ENCODE measurements at places on chromosomes 6 and 20.

GRCh38 chr6:107490566-107491137, 735 bp downstream of the SOBP start:
- no peak for DNase-seq

- no peak for DNase-seq
These were observed 48.1 kb upstream of the SMLR1 start for GRCh38 chr6:130778946-130779657.

DNA sequence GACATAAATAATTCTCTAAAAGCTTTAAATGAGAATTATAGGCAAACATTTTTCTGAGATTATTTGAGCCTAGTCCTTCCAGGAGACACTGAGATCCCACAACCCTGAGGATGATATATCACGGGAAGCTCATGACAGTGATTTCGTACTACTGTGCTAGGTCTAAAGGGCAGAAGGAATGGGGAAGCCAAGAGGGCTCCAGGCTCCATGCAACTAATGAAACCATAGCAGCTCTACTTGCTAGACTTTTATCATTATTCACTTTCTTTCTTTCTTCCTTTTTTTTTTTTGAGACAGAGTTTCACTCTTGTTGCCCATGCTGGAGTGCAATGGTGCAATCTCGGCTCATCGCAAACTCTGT, 57.3 kb upstream of the SGK1 start:
- no peak for DNase-seq

DNA sequence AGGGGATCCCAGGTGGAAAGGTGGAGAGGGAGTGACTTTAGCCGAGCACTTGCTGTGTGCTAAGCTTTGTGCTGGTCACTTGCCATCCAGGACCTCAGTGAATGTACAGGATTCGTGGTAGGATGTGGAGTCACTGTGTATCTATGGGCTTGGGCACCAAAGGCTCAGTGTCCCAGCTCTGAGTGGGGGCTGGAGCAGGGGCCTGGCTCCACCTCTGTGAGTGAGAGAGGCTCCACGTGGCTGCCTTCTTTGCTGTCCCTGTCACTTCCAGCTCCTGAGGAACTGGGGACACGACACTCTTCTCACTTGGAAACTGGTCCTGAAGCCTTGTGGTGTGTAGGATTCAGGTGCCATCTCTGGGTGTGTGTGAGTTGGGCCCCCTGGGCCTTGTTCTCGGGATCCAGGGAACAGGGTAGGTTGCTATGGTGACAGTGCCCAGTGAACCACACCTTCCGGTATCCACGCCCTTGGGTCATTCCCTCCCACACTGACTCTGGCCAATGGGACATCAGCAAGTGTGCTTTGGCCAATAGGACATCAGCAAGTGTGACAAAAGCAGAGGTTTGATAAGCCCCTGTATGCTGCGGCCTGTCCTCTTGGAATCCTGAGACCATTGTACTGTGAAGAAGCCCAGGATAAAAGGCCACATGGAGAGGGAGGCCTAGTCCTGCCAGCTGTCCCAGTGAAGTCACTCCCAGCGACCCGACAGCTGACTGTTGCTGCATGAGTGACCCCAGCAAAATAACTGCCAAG, 87.7 kb downstream of the CDH22 start:
- no peak for DNase-seq

- no peak for DNase-seq
These were observed 554.0 kb upstream of the NOX3 start for GRCh38 chr6:156009656-156010055.

- no peak for DNase-seq
These were observed 29.9 kb downstream of the HIVEP2 start for GRCh38 chr6:142914937-142915697.

GRCh38 chr20:1324598-1325172, 4.3 kb downstream of the SDCBP2 start:
- no peak for DNase-seq

DNA sequence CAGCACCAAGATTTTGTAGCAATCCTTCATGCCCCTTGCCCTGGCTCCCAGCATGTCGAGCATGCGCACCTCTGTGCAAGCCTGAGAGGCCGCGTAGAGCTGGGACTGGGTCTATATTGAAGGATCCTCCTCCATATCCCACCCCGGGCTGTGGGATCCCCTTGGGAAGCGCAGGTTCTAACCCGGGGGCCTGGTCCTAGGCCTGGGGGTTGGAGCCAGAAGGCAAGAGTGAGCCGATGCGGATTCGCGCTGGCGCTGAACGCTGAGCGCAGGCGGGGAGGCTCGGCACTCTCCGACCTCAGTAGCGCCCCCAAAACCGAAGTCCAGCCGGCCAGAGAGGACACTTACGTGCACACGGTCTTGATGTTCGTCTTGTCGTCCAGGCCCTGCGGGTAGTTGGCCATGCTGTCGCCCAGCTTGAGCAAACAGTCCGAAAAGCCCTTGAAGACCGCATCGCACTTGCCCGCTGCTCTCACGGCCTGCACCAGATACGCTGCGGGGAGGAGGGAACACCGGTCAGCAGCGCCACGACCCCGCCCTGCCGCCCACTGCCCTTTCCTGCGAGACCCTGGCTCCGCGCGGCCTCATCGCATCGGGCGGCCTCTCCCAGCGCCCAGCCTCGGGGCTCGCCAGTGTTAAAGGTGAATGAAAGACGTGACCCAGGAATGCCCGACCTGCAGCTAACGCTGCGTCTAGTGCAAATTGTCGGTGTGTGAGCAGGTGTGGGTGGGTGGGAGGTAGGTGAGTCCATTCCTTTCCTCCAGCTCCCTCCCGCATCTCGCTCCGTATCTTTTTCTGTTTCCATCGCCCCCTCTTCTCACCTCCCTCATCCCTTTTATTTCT, 4.5 kb downstream of the NRN1 start:
- no peak for DNase-seq

DNA sequence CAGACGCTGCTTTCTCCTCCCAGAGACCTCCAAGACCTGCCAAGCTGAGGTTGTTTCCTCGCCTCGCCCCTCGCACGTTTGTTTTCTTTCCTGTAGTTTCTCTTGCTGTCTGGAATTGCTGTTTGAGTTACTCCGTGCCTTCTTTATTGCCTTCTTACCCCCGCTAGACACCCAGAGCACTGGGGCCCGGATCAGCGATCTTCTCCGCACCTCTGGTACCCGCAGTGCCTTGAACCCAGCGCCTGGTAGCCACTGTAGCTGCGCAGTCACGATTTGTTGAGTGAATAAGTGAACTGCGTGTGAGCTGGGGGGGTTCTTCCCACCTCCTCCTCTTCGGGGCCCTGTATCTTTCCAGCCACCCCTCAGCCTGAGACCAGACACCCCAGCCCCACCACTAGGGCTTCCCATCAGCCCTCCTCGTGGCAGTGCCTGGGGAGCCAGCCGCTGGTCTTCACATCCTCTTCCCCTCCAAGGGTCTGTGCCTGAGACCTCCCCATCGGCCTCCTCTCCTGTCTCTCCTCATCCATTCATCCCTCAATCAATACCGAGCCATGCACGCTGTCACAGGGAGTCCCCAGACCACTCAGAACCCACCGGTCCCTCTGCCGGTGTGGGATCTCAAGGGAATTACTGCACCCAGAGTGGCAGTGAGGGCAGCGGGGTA, 849 bp upstream of the BMP7 start:
- no peak for DNase-seq

DNA sequence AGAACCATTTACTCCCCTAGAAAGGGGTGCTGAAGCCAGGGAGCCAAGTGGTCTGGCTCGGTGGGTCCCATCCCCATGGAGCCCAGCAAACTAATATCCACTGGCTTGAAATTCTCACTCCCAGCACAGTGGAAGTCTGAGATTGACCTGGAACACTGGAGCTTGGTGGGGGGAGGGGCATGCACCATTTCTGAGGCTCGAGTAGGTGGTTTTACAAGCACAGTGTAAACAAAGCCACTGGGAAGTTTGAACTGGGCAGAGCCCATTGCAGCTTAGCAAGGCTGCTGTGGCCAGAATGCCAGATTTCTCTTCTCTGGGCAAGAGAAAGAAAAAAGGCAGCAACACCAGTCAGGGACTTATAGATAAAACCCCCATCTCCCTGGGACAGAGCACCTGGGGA, 855.8 kb upstream of the CITED2 start:
- DNase-seq = no peak

- DNase-seq = no peak
These were observed 474.2 kb upstream of the SULF2 start for GRCh38 chr20:48259456-48259855.

DNA sequence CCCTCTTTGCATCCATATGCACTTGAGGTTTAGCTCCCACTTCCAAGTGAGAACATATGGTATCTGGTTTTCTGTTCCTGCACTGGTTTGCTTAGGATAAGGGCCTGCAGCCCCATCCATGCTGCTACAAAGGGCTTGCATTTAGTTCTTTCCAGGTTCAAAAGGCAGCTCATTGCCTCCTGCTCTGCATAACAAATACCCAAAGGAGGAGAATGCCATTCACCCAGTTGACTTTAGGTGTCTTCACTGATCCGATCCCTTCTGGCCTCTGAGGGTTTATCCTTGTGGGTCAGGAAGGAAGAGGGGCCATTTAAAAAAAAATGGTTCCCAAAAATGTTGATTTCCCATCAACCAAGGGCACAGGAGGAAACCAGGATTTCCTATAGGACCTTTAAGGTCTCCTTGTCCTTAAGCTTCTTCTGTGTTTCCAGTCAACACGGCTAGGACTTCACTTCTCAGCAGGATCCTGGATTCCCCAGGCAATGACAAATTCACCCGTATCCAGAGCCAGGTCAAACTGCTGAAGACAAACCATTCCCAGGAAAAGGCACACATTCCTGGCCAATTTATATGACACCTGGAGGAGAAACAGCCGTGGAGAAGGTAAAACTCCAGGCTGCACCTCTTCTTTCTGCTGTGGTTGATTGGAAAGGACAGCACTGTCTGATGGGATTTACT, 447.7 kb upstream of the CDH4 start:
- DNase-seq = no peak

DNA sequence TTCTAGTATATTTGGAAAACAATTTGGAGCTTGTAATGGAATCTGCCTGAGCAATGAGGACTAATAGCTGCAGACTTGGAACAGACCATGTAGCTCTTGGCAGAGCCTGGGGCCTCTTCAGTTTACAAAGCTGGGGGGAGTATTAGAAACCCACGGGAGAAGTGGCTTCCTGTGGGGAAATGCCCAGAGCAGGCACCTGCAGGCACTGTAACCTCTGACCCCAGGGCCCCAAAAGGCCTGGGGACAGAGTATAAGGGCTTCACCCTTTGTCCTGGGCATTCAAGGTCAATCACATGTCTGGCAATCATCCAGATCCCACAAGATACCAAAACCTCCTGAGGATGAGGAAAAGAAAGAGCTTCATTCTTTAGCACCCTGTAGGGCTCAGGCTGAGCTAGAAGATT, 19.4 kb downstream of the PKIG start:
- DNase-seq = no peak

GRCh38 chr6:125918230-125918629, 38.3 kb upstream of the HINT3 start:
- DNase-seq = no peak

DNA sequence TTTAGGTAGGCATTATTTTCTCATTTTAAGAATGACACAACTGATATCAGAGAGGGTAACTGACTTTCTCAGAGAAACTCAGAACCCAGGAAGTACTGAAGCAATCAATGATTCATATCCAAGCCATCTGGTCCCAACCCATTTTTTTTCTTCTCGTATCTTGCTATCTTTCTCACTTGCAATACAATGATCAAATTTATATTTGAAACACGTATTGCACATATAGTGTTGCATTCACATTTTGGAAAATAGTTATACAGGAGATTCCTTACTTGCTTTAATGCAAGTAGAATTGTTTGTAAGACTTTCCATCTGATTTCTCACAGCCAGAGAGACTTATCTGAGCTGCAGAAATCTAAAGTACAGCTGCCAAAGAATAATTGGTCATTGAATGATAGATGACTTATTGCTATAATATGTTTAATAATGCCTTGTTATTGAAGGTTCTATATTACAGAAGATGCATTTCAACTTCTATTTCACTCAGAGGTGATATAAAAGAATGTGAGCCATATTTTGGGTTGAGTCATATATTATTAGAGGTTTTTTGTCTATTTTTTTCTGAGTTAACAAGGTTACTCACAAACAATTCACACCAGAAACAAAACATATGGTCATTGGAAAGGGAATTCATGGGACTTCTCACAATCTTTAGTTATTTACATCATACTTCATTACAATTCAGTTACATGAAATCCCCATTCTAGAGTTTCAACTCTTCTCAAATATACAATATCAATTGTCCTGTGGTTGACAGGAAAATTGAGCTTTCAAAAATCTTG, 337.5 kb upstream of the CITED2 start:
- DNase-seq = no peak

DNA sequence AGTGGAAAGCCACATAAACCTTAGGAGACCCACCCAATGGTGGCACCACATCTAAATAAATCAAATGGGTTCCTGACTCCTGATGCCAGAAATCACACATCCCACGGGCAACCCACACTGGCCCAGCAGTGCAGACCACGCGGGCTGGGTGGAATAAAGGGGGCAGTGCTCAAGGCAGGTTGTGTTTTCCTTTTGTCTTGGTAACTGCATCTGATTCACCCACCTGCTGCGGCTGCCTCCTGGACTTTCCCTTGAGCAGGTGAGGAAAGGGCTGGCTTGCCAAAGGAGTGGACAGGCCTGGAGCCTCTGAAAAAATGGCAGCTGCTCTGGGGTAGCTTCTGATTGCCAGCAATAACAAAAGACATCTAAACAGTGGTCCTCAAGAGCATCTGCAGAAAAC, 119.5 kb upstream of the KCNK16 start:
- no peak for DNase-seq

GRCh38 chr6:33861722-33862121, 57.9 kb upstream of the MLN start:
- DNase-seq = no peak

GRCh38 chr6:154478701-154479060, 31.8 kb downstream of the CNKSR3 start:
- no peak for DNase-seq

DNA sequence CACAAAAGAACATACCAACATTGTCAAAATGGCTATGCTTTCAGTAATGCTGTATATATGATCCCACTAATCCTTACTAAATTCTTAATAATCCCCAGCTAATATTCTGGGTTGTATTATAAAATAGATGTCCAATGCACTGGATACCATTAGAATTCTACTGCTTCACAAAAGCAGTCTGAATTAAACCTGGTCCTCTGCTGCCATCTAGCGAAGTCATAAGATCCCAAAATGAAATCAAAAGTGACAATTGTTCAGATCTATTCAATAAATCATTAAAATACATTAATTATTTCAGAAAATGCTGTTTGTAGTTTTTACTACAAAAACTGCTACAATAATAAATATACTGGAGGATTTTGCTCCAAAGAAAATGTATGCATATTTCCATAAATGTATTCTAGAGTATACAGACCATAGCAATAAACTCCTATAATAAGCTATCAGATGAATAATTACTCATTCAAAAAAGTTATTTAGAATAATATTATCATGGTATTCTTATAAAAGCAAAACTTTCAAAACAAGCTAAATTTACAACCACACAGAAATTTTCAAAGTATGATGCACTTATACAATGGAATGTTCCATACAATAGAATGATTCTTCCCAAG, 92.6 kb downstream of the RNGTT start:
- no peak for DNase-seq

- DNase-seq = no peak
These were observed 64.2 kb downstream of the SAMD3 start for GRCh38 chr6:130158548-130158947.

- no peak for DNase-seq
These were observed 155.2 kb downstream of the UBE3D start for GRCh38 chr6:82910395-82910794.

All from activated T-helper 1 cell treated with Interleukin-2 at 50 U/mL for 16 hours (primary cell).